Glomerular endothelial cell (primary cell): ENCODE measurements at places on chromosomes 13 and 19.

DNA sequence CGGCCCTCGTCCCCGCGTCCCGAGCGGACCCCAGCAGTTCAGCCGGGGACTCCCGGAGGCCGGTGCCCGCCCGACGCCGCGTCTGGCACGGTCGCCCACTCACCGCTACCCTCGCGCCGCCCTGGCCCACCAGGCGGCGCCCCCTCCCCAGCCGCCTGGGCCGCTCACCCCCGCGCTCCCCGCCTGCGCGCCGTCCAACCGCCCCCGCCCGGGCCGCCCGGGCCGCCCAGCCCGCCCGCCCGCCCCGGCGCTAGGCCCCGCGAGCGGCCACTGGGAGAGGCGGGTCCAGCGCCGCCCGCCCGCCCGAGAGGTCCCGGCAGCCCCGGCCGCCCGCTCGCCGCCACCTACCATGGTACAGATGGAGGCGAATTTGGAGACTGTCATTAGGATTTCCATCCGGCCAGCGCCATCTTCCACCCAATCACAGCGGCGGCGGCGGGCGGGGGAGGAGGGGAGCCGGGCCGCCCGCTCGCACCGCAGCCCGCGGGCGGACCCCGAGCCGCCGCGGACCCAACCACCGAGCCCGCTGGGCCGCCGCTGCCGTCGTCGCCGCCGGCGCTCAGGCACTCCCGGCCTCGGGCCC lies at the start of gene USP12:
USP12 (minus strand) TSS at position 568 of the 583 bp plus-strand sequence; CDS start at position 396, 172 bp downstream.
- DNase-seq = no peak

DNA sequence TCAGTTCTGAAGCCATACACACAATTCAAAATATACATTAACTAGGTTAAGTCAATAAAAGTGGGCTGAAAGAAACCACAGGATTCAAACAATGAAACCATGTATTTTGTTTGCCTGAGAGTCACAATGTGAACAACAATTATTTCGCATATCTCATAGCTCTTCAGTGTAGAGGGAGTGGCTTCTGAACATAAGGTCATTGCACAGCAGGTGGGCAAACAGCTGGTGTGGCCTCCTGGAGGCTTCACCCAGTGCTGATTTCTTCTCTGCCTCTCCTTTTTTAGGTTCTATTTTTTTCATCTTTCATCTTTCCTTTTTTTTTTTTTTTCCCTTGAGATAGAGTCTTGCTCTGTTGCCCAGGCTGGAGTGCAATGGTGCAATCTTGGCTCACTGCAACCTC lies 40.4 kb upstream of the ZNF254 start:
- no peak for DNase-seq

- no peak for DNase-seq
Measured at GRCh38 chr13:43720780-43721397, 65.9 kb downstream of the ENOX1 start.

- DNase-seq = no peak
Measured at GRCh38 chr13:33015791-33016323, 366 bp upstream of the KL start.

- peak; percentile 99 for DNase-seq
Measured at GRCh38 chr13:40082639-40083038, 427.2 kb downstream of the COG6 start.

GRCh38 chr19:21133633-21134032 lies 8.2 kb upstream of the ZNF431 start:
- no peak for DNase-seq

DNA sequence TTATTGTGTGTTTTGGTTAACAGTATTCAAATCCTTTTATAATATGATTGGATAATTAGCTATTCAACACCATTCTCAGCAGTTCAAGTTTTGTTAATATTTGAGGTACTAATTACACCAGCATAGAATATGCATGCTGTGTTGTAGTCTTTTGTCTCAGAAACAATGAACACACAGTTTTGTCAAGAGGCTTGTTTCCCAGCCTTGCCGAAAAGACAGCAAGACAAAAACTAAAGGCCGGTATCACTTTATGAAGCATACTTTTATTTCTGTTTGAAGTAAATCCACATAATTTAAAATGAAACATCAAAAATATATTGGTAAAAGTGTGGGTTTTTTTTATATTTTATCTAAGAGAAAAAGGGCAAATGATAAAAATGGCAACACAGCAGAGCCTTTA lies 7.5 kb downstream of the GPR180 start:
- no peak for DNase-seq

DNA sequence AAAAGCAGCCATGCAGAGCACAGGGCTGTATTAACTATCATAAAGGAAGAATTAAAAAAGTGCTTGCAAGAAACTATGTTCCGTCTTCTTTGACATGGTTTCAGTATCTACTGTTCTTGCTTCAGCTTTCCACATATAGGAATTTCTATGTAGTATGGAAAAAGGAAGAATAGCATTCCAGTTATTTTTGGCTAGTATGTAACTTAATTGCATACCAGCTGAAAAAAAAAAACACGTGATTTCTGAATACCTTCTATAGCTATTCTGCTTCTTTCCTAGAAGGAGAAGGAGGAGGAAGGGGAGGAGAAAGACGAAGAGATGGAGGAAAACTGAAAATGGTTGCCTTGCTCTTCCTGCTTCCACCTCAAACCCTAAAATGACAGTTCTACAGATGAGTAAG lies 619.0 kb downstream of the KCTD12 start:
- no peak for DNase-seq

DNA sequence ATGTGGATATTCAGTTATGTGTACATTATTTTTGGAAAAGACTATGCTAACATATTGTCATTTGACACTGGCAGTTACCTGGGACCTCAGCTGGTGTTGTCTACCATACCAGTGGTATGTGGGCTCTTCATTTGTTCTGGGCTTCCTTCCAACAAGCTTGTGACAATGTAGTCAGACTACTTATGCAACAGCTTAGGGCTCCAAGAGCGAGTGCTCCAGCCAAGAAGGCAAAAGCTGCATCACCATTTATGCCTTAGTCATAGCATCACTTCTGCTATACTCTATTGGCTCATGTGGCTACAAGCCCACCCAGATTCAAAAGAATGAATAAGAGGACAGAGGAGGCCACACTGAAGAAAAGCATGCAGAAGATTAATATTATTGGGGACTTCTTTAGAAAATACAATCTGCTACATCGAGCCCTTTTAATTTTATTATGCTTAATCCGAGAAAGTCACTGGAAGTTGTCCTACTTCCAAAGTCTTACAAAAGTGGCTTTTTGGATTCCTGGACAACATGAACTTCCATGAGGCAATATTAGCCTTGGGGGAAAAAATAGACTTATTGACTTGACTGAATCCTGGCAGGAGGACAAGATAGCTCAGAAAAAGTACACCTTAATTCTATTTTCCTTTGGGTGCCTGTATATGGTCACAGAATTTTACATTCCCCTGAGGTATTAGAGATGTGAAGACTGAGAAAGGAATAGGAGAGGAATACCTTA lies 529.4 kb upstream of the HTR2A start:
- DNase-seq = no peak

- DNase-seq = no peak
Measured at GRCh38 chr13:105083992-105084391, 1451.5 kb downstream of the EFNB2 start.

DNA sequence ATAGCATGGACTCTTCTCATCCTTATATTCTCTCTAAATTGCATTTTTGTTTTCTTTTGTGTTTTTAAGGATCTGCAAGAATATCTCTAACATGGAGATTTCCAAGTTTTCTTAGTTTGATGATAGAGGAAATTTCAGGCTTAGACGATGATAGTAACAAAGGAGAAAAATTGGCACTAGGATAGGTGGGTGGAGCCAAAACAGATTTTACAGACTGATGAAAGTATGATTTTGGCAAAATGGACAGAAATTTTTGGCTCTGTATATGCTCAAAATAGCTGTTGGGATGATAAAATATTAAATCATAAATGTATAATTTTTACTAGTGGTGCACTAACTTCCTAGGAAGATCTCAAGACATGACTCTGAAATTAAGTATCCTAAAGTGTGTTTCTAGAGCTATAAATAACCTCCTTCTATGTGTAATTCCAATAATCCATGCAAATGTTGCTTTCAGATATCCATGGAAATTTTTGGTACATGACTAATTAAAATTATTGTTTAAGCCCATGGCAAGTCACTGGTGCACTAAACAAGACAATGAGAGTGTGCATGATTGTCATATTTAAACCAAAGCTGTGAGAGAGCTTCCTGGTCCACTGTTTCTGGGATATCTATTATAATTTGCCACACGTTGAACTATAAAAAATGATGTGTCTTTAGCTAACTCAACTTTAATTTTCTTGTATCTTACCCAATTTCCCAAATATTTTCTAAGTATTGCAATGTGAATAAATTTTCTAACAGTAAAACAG lies 55.8 kb upstream of the NBEA start:
- no peak for DNase-seq

GRCh38 chr19:18519962-18520847 lies 1.7 kb downstream of the ELL start:
- DNase-seq = no peak

DNA sequence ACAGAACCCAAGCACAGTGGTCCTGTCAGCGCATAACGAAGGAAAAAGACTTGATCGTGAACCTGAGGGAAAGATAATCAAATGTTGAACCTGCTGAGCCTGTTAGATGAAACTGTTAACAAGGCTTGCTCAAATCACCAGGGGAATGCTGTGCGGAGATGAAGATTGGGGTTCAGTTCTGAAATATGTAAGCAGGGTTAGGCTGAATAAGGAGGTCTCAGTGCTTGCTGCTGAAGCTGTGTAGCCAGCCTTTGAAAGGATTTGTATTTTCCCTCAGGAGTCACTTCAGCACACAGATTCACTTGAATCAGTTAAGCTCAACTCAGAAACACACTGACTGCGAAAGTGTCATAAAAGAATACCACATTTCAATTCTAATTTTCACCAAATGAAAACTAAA lies 793.5 kb downstream of the OLFM4 start:
- no peak for DNase-seq

GRCh38 chr13:44557986-44558385 lies 18.1 kb downstream of the TSC22D1 start:
- no peak for DNase-seq

DNA sequence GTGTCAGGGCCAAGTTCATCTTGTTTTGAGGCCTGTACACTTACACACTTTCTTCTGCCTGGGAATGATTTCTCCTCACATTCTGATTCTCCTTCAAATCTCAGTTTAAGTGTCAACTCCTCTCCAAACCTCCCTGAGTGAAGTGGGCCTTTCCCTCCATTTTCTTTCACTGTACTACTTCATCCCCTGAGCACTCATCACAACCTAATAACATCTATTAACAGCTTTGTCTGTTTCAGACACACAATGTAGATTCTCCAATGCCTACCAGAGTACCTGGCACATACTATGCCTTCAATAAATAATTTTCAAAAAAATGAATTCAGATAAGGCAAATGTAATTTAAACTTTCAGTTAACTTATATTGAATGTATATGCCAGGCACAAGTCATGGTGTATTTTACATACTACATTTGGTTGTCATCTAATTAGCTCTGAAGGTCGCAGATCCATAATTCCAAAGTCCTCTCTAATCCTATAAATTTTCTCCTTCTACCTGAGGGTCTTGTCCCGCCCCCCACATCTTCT lies 357 bp upstream of the COG6 start:
- no peak for DNase-seq

- DNase-seq = no peak
Measured at GRCh38 chr13:108496362-108497210, 132.8 kb upstream of the MYO16 start.

DNA sequence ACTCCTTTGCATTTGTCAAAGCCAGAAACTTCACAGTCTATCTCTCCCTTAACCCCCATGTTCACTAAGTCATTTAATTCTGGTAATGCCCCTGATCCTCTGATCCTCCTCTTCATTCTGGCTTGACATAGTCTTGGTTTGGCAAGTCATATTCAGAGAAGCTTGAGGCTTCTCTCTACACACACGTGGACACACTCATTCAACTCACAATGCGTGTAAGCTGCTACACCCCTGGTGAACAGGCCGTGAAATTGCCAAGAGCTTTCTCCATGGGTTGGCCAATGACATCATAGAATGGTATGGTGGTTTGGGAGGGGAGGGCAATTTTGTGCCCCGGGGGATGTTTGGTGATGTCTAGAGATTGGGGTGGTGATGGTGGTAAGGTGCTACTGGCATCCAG lies 47.9 kb upstream of the FLT1 start:
- DNase-seq = no peak

DNA sequence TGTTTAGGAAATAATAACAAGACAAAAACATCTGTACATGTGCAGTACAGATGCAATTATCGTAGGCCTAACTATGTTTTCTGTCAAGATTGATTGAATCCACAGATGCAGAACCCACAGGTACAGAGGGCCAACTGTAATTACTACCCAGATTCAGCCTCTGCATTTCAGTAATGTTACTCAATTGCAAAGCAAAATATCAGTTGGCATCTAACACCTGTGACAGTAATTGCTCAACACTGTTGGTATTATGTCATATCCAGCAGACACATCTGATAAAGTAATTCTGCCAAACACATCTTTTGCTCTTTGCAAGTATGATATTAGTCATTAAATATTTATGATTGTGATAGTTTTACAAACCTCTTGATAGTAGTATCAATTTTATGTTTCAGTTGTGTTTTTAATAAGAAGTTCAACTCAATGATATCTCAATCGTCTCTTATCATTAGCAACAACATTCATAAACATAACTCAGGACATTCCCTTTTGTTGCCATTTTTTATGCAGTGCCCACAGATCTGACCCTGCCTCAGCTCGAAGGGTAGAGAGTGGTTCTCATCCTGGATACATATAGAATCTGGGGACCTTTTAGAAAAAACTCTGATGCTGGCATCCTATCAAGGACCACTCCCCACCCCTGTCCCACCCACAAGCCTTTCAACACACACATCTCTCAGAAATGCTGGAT lies 104.7 kb downstream of the MYCBP2 start:
- DNase-seq = no peak

DNA sequence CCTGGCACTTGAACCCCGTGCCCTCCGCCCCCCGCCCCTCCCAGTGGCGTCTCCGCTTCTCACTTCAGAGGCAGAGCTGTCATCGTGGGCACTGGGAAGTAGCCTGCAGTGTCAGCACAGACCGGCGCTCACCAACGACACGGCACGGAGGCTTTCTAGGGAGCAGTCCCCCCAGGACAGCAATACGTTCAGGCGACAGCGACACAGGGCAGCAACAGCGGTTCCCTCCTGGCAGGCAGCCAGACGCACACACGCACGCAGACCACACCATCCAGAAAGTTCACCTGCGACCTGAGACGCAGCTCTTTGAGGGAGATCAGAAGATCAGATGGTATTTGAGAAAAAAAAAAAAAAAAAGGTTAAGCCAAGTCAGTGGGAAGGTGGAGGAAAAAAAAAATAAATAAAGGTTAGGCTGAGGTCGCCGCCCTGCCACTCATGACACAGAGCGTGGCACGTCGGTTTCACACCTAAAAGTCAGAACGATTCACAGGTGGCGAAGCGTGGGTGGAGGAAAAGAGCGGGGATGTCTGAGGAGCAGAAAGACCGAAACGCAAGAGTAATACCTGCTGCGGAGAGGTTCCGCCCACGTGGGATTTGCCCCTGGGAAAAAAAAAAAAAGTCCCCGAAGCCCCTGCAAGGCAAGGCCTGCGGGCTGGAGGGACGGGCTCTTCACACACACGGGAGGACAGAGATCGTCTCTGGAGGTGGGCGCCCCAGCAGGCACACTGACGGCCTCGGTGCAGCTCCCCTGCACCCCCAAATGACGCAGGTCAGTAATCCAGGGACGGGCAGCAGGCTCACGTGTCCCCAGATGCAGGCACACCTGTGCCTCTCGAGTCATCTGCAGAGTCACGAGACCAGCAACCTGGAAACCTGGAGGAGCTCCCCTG lies 94.5 kb downstream of the GNG7 start:
- no peak for DNase-seq

- no peak for DNase-seq
Measured at GRCh38 chr13:27489456-27489855, 39.1 kb upstream of the MTIF3 start.

- no peak for DNase-seq
Measured at GRCh38 chr13:48818495-48819356, 157.0 kb upstream of the FNDC3A start.
